ENCODE measurements at places on chromosomes 2 and 18.

DNA sequence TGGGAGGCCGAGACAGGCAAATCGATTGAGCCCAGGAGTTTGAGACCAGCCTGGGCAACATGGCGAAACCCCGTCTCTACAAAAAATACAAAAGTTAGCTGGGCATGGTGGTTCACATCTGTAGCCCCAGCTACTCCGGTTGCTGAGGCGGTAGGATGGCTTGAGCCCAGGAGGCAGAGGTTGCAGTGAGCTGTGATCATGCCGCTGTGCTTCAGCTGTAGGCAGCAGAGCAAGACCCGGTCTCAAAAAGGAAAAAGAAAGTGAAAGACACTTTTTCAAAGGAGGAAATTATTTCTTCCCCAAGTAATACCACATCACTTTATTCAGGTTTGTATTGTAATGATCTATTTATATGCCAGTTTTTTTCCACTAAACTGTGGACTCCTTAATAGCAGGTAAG lies 35.7 kb upstream of the TAF4B start:
- peak; percentile 36 for DNase-seq
- H3K4me1 ChIP-seq = peaks cover 17% of the 10 kb centered on the region
- peak overlapping the region; percentile 86 for H3K27ac ChIP-seq
- peak overlapping the region; percentile 61 for H3K4me3 ChIP-seq
- H3K36me3 ChIP-seq = no peaks in the 10 kb centered on the region

DNA sequence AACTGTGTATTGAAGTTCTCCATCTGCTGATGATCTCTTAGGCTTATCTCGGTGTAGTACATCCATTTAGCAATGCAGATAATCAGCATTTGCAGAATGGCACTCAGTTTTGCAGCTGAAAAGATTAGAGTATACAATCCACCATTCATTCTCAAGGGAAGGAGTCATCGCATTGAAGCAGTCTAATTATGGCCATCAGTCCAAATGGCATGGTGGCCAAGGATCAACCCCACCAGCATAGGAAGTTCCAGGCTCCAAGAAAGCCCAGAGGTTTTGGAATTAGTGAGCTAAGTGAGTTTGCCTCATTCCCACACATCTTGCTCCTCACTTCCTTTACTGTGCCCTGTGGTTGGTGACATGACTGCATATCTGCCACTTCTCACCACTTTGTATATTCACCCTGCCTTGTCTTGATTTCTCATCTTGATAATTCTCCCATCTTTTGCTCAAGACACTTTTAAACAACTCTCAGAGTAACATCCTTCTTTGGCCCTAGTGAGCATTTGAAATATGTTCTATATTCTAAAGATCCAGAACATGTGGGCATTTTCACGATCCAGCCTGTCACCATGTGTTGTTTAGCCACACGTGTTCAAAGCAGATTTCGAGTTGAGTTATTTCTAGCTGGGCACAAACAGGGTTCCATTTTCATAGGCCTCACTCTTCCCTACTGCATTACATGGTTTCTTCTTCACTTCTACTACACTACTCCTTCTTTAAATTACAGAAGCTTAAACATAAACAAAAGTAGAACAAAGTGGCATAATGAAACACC lies 1119.8 kb downstream of the TSN start:
- no peak for DNase-seq
- no peaks in the 10 kb centered on the region for H3K4me1 ChIP-seq
- no peaks in the 10 kb centered on the region for H3K27me3 ChIP-seq
- H3K4me3 ChIP-seq = no peak overlapping the region

- H3K36me3 ChIP-seq = peaks cover 5% of the 10 kb centered on the region
Measured at GRCh38 chr2:57554348-57554747, 492.3 kb upstream of the VRK2 start.

- peaks cover 3% of the 10 kb centered on the region for H3K36me3 ChIP-seq
- H3K27ac ChIP-seq = no peak overlapping the region
- H3K4me3 ChIP-seq = no peak overlapping the region
- H3K27me3 ChIP-seq = peaks cover 10% of the 10 kb centered on the region
- DNase-seq = no peak
Measured at GRCh38 chr2:30871980-30872789, 64.9 kb upstream of the CAPN13 start.

DNA sequence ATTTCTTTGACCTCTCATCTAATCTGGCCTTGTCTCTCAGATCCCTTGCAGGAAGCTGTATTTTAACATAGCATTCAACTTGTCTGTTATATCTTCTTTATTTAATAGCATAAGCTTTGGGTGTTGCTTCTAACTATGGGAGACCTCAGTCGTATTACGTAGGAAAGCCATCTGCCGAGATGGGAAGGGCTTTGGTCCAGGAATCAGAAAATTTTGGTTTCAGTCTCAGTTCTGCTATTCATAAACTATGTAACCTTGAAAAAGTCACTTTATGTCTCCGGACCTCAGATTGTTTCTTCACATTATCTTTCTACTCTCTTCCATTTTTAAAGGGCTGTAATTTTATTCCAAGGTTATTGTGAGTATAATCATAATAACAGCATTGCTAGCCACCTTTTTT lies 297.7 kb downstream of the SATB2 start:
- H3K4me1 ChIP-seq = no peaks in the 10 kb centered on the region
- H3K27me3 ChIP-seq = no peaks in the 10 kb centered on the region
- H3K27ac ChIP-seq = no peak overlapping the region
- DNase-seq = no peak
- H3K4me3 ChIP-seq = no peak overlapping the region

GRCh38 chr2:233952335-233952734 lies 35.2 kb downstream of the TRPM8 start:
- H3K36me3 ChIP-seq = no peaks in the 10 kb centered on the region
- peaks cover 3% of the 10 kb centered on the region for H3K4me1 ChIP-seq
- H3K4me3 ChIP-seq = no peak overlapping the region
- H3K27me3 ChIP-seq = peaks cover 22% of the 10 kb centered on the region
- DNase-seq = no peak

GRCh38 chr2:111061191-111061590 lies 59.5 kb upstream of the BCL2L11 start:
- H3K27me3 ChIP-seq = peaks cover 5% of the 10 kb centered on the region
- H3K4me3 ChIP-seq = no peak overlapping the region
- H3K36me3 ChIP-seq = peaks cover 8% of the 10 kb centered on the region
- DNase-seq = no peak

DNA sequence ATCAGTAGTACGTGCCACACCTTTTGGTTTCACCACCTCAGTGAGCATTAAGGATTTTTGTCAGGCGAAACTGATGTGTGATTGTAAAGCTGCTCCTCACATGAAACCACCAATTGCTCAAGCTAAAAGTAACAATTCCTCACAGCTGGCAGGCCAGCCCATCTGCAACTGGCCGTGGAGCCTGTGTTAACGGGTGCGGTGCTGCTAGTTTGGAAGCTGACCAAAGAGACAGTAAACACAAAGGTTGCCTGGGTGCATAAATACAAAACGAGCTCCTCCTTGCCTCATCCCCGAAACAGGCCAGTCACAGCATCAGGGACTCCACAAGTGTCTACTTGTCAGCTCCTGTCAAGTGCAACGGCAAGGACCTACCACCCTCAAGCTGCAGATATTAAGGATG lies 32.0 kb downstream of the LGALSL start:
- peaks cover 4% of the 10 kb centered on the region for H3K4me1 ChIP-seq
- no peak overlapping the region for H3K27ac ChIP-seq
- no peak overlapping the region for H3K4me3 ChIP-seq
- peaks cover 3% of the 10 kb centered on the region for H3K27me3 ChIP-seq
- no peaks in the 10 kb centered on the region for H3K36me3 ChIP-seq
- DNase-seq = no peak

GRCh38 chr18:40152859-40153258 lies 1802.2 kb upstream of the PIK3C3 start:
- no peak for DNase-seq
- no peaks in the 10 kb centered on the region for H3K4me1 ChIP-seq
- no peaks in the 10 kb centered on the region for H3K36me3 ChIP-seq
- no peaks in the 10 kb centered on the region for H3K27me3 ChIP-seq
- H3K4me3 ChIP-seq = no peak overlapping the region

DNA sequence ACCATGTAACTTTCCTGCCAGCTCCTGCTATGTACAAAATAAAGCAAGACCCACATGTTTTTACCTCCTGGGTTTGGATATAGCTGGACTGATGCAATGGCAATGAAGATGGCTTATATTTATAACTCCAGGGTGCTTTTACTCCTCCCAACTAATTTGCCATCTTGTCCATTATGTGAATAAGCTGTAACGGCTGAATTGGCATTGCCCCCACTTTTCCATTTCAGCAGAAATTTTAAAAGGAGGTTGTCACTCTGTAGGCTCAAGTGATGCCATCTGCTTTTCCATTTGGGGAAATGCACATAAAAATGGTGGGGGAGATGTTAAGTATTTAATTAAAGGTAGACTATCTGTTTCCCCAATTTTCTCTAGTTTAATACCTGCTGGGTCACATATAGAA lies 345.5 kb downstream of the ERBB4 start:
- no peaks in the 10 kb centered on the region for H3K36me3 ChIP-seq
- no peaks in the 10 kb centered on the region for H3K27me3 ChIP-seq
- DNase-seq = no peak
- H3K4me3 ChIP-seq = no peak overlapping the region
- H3K4me1 ChIP-seq = no peaks in the 10 kb centered on the region

GRCh38 chr2:166593403-166593802 lies 99.4 kb upstream of the SCN7A start:
- H3K4me1 ChIP-seq = no peaks in the 10 kb centered on the region
- no peaks in the 10 kb centered on the region for H3K27me3 ChIP-seq
- H3K4me3 ChIP-seq = no peak overlapping the region
- H3K27ac ChIP-seq = no peak overlapping the region

DNA sequence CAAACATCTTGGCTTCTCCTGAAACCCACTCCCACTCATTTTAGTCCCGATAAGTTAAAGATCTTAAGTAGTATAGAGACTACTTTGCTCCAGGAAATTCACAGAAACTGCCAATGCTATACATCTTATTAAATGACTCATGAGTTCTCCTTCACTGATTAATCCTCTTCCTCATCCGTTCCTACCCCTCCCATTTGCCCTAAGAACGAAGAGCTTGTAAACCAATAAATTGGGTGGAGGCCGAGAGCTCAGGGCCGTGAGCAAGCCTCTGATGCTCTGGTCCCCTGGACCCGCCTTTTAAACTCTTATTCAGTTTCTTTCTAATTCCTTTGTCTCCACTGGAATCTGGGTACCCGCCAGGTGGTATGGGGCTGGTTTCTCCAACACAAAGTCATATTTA lies 68.6 kb downstream of the METTL8 start:
- H3K36me3 ChIP-seq = peaks cover 24% of the 10 kb centered on the region
- DNase-seq = no peak
- no peak overlapping the region for H3K4me3 ChIP-seq
- H3K27me3 ChIP-seq = no peaks in the 10 kb centered on the region
- peaks cover 6% of the 10 kb centered on the region for H3K4me1 ChIP-seq
- no peak overlapping the region for H3K27ac ChIP-seq

DNA sequence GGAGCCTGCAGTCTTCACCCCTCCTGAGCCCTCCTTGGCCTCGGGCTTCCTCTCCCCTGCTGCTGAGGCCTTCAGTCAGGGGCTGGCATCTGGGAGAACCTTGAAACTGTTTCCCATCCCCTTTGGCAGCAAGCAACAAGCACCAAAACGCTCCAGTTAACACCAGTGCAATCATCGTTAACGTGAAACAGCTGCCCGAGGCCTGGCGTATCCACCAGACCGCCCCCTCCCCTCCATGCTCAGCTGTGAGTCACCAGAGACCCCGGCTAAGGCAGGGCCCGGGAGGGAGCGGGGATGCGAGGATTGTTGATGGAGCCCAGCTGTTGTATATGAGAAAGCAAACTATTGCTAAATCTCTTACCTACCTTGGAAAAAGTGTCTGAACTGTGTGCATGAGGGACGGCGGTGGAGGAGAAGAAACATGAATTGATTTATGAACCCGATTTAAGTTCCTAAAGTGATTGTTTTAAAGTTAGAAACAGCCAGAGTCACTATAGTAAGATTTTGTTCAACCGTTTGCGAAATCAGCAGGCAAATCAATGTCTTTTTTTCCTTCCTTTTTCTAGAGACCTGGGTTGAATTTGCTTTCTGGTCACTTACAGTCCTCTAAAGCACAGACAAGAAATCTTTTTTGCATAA lies 5.2 kb downstream of the ZFP36L2 start:
- H3K36me3 ChIP-seq = peaks cover 26% of the 10 kb centered on the region
- H3K27me3 ChIP-seq = no peaks in the 10 kb centered on the region
- peak overlapping the region; percentile 95 for H3K27ac ChIP-seq
- peaks cover 38% of the 10 kb centered on the region for H3K4me1 ChIP-seq
- peak overlapping the region; percentile 83 for H3K4me3 ChIP-seq

DNA sequence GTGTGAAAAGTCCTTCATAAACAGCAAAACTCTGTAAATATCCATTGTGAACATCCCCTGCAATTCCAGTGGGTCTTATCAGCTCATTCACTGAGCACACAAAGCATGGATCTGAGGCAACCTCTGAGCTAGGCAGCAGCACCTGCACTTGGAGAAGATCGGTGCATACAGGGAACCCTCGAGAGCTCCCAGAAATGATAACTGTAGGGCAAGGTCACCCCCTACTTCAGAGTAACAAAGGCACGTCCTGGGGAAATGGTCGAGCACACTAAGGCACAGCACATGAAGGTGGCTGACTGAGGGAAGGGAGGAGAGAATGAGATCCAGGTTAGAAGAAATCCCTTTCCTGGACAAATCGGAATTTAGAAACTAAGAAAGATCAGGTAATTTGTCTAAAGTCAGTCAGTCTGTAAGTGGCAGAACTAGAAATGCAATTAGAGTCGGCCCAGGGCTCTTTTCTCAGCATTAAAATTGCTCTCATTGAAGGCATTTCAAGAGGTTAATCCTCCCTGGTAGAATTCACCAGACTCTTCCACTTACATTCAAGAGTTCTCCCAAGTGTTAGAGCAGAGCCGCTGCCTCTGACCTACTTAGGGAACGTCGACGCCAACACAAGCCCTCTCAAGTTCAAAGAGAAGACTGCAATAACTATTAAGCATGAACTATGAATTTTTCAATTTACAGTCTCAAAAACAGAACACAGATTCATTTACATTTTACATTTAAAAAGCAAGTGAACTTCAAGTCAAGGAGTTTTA lies 45.9 kb downstream of the PXDN start:
- no peaks in the 10 kb centered on the region for H3K4me1 ChIP-seq
- no peak for DNase-seq
- no peak overlapping the region for H3K4me3 ChIP-seq
- H3K36me3 ChIP-seq = no peaks in the 10 kb centered on the region
- no peak overlapping the region for H3K27ac ChIP-seq

GRCh38 chr2:84882414-84882738 lies 1.5 kb upstream of the TRABD2A start:
- peak overlapping the region; percentile 65 for H3K27ac ChIP-seq
- peaks cover 22% of the 10 kb centered on the region for H3K4me1 ChIP-seq
- H3K27me3 ChIP-seq = no peaks in the 10 kb centered on the region
- no peaks in the 10 kb centered on the region for H3K36me3 ChIP-seq

GRCh38 chr18:60060578-60060977 lies 160.8 kb downstream of the PMAIP1 start:
- H3K27ac ChIP-seq = no peak overlapping the region
- no peaks in the 10 kb centered on the region for H3K36me3 ChIP-seq
- no peak for DNase-seq
- H3K4me3 ChIP-seq = no peak overlapping the region

GRCh38 chr2:237171881-237172280 lies 86.2 kb downstream of the COPS8 start:
- no peak overlapping the region for H3K27ac ChIP-seq
- H3K36me3 ChIP-seq = no peaks in the 10 kb centered on the region
- DNase-seq = no peak
- H3K4me3 ChIP-seq = no peak overlapping the region

- H3K27ac ChIP-seq = no peak overlapping the region
- H3K27me3 ChIP-seq = peaks cover 13% of the 10 kb centered on the region
- H3K36me3 ChIP-seq = no peaks in the 10 kb centered on the region
- H3K4me3 ChIP-seq = no peak overlapping the region
- no peak for DNase-seq
Measured at GRCh38 chr2:224175538-224175937, 136.5 kb upstream of the SERPINE2 start.

All from memory B cell (primary cell).